ENCODE measurements at places on chromosomes 3 and 15.

DNA sequence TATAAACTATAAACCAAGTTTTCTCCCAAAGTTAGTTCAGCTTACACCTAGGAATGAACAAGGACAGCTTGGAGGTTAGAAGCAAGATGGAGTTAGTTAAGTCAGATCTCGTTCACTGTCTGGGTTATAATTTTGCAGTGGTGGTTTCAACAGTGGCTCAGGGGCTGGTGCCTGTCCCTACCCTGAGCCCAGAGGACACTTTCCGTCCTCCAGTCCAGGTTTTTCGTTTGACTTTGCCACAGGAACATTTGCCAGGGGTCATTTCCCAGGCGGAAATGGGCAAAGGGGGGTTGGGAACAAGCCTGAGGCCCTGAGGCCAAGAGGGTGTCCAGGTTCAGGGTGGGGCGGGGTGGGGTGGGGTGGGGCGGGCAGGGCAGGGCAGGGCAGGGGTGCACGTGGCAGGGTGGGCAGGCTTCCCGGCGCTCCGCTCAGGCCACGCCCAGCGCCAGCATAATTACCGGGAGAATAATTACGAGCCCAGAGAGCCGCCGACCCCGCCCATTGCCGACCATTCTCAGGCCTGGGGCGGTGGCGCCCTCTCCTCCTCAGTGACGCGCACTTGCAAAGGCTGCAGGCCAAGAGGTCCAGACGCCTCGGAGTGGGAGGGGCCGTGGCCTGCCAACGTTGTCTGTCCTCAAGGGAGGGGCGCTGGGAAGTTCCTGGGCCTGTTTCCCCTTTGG is 70.4 kb downstream of the KLF13 start:
- peak; percentile 96 for DNase-seq

DNA sequence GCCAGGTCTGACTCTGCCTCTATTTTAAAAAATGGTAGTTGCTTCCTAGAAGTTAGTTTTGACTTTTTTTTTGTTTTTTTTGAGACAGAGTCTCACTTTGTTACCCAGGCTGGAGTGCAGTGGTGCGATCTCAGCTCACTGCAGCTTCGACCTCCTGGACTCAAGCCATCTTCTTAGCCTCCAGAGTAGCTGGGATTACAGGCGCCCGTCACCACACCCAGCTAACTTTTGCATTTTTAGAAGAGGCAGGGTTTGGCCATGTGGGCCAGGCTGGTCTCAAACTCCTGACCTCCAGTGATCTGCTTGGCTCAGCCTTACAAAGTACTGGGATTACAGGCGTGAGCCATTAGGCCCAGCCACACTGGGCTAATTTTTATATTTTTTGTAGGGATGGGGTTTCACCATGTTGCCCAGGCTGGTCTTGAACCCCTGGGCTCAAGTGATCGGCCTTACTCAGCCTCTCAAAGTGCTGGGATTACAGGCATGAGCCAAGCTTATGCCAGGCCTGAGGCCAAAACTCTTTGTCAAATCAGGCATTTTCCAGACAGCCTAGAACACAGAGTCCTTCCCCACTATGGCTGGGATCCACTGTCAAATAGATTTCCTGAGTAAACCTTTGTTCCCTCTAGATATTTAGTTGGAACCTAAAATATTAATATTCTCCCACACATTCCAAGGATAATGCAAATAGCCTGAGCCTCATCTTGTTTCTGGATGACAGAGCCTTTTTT is 13.7 kb downstream of the C3orf62 start:
- DNase-seq = no peak

- no peak for DNase-seq
Measured at GRCh38 chr3:122019493-122019892, 2.6 kb downstream of the ILDR1 start.

GRCh38 chr3:59235634-59236012 is 185.8 kb upstream of the CFAP20DC start:
- no peak for DNase-seq

DNA sequence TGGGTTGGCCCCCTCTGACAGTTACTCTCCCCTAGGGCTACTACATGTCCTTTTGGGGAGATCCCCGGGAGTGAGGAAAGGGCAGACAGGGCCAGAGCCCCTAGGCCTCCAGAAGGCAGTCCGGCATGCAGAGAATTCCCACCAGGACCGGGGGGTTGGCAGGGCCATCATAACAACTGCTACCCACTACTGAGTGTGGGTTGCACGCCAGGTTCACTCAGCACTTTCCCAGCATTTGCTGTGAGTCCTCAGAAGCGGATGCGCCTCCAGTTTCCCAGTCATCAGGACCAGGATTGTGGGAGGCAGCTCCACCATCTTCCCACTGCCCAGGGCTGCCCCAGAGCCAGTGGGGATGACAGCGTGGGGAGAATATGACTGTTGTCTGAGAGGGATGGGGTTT is 51.2 kb upstream of the HERC1 start:
- DNase-seq = no peak

DNA sequence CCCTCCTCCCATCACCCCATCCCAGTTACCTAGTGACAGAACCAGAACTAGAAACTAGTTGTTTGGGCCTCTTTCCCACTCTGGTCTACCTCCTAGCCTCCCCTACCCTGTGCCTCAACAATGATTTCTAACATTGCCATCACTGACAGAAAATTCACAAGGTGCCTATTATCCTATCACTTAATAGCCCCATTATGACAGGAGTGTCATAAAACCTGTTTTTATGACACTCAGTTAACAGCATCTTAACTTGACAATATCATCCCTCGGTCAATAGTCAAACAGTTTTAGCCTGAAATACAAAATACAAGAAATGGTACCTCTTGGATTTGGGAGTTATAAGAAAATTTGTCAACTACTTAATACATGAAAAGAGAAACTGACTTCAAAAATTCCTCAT is 46.5 kb downstream of the ULK4 start:
- DNase-seq = no peak

DNA sequence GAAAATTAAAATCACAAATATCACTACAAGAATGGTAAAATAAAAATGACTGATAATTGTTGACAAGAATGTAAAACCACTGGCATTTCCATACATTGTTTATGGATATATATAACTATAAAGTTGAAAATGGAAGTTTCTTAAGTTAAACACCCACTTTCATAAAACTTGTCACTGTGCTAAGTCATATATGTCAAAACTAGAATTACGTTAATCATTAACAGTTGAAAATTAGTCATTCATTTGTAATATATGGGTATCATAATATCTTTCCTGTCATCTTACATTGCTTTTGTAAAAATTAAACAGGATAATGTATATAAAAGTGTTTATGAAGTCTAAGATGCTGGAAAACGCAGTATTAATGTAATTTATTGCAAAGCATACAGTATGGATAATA is 1398.6 kb upstream of the ALCAM start:
- DNase-seq = no peak

GRCh38 chr15:66253418-66254088 is at the start of gene MEGF11:
Gene MEGF11, minus strand, starts transcription at chr15:66253750. Its CDS starts 125,347 bp downstream, at chr15:66128403.
- DNase-seq = peak; percentile 69

DNA sequence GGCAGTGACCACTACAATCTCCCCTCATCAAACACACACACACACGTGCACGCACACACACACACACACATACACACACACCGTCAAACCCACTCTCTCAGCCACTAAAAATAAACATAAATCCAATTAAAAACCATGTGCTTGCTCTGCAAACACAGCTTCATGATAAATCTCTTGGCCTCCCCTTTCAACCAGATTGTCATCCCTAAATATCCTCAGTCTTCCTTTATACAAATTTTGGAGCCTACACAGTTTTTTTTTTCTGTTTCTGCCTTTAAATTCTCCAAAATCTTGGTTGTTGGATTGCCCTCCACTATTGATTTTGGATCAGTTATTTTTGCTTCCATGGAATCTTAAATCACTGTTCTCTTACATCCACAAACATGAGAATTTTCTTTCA is 245.6 kb downstream of the SATB1 start:
- no peak for DNase-seq

DNA sequence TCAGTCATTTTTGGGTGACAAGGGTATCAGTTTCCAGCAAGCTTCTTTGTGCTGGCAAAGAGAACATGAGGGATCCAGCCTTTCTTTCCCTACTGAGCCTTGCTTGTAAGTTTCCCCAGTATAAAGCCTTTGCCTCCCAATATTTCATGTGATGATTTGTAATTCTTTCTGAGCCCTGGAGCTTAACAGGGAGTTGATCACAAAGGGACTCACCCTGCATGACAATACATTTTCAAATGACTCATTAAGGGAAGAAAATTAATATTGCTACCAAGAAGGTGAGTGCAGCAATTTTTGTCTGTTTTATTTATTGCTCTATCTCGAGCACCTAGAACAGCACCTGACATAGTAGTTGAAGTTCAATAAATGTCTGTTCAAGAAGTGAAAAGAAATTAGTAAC is 27.7 kb downstream of the OXSM start:
- no peak for DNase-seq

DNA sequence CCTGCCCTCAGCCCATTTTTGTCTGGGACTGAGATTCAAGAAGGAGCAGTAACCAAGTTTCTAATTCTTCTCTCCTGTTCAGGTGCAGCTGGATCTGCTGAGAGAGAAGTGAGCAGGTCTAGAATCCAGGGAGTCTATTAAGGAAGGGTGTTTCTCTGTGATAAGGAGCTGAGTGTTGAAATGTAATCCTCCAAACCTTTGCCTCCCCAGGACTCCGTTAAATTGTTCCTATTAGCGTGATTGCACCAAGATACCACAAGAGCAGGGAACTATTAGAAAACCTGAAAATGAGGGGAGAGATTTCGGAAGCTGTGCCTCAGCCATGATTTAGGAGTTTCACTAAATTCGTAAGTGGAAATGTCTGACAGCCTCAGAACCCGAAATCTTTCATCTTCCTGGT is 192.6 kb downstream of the EBLN2 start:
- DNase-seq = no peak

GRCh38 chr3:139586420-139587017 is 47.0 kb upstream of the RBP1 start:
- DNase-seq = no peak

DNA sequence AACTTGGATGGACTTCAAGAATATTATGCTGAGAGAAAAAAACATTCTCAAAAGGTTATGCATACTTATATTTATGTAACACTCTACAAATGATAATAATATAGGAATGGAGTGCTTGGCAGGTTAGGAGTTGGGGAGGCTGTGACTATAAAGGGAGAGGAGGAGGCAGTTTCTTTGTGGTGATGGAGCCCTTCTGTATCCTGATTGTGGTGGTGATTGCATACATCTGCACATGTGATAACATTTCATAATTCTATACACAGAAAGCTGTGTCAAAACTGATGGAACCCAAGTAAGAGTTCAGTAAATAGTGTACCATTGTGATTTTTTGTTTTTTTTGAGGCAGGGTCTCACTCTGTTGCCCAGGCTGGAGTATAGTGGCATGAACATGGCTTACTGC is 31.7 kb upstream of the FAM3D start:
- DNase-seq = no peak

All from WTC11 (cell line).